ENCODE measurements at places on chromosomes 6 and 20.

DNA sequence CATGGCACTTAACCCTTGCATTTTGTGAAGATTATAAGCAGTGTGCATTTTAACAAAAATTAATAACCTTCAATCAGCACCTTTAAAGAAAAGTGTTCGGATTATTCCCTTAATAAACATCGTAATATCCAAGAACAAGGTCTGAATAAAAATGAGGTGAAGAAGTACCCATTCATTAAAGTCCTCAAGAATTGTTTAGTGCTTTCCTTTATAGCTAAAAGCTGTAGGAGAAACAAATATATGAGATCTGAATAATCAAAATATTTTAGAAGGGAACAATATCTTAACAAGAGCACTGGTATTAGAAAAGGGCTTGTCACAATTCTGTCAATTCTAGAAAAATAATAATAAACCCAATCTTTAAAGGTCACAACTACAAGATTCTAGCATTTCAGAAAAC lies 167.7 kb upstream of the SUPT3H start:
- no peak for DNase-seq

DNA sequence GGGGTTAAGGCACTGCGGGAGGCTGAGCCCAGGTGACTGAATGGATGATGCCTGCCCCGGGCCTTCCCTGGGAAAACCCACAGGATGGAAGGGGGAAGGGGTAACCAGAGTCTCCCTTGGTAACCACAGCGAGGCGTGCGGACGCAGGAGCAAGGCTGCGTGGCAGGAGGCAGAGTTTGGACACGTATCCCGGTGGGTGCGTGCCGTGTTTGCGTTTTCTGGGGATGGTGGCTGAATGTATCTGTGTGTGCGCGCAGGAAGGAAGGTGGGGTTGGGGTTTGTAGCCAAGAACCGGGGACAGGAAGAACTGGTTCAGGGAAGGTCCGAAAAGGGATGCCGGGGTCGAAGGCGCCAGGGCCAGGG lies 1.8 kb downstream of the MDGA1 start:
- DNase-seq = no peak

DNA sequence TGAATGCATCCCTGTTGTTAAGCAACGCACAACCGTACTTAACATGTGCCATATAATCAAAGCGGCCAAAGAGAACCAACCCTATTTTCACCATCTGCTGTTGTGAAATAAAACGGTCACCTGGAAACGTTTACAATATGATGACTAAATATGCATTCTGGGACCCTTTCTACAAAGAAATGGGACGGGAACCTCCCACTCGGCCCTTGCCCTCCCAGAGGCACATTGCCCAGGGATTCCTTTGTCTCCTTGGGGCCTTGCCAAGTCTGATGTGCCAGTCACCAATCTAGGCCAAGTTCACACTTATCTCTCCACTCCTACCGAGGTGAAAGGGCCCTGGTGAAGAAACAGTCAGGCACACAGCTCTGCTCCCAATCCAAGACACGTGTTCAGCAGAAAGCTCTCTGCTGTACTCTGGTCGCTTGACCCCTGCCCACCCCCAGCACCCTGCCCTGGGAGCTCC lies 427.4 kb upstream of the JARID2 start:
- no peak for DNase-seq

DNA sequence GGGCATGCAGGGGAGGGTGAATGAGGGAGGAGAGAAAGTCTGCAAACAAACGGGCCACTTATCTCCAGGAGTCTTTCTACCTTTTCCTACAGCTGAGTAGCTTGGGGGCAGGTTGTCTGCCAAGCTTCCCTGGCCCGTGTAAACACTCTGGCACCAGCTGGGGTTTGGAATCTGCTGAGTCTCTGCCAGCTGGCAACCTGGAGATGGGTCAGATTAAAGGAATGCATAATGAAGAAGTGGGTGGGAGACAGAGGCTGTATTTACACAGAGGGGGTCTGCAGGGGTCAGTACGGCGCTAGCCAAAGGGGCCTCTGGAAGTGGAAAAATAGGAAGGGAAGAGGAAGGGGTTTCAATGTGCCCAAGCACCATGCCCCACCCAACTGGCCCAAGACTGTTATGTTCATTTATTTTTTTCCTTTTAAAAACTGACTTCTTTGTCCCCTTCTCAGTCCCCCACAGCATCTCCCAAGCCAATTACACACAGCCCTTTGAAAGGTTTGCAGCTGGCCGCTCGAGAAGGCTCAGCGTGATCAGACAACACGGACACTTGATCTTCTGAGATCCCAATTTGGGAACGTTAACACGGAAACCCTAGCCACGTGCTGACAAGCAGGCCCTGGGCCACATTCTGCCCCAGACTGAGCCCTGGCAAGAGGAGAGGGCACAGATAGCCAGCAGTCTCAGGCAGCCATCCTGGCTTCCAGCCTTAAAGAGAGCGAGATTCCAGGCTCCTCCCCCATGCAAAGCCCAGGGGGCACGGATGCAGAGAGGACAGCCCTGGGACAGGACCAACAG lies 25.2 kb downstream of the TRAM2 start:
- peak; percentile 72 for DNase-seq

GRCh38 chr20:18005990-18006364 lies 37.2 kb downstream of the MGME1 start:
- DNase-seq = no peak

DNA sequence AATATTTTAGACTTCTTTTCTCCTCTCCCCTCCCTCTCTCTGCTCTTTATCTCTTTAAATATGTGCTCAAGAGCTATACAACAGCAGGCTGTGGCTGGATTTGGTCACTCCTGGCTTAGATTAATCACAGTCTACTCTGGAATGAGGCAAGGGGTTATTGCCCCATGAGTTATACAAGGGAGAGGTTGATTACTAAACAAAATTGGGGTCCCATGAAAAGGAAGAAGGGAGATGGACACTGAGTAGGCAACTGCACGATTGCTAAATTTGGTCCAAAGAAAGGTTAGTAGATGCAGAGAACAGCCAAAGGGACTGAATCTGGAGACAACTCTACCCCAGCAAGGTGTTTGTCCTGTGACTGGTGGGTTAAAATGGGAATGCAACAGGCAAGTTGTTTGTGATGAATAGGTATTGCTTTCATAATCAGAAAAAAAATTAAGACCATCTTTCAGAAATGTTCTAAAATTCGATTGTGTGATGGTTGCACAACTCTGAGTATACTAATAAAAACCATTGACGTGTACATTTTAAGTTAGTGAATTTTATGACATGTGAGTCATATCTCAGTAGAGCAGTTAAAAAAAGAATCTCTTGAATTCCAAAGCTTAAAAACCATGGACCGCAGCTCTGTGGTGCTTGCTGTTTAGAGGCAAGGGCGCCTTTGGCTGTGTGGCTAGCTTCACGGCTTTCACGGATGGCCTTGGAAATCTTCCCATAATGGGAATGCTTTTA lies 57.1 kb downstream of the KIZ start:
- DNase-seq = peak; percentile 39

DNA sequence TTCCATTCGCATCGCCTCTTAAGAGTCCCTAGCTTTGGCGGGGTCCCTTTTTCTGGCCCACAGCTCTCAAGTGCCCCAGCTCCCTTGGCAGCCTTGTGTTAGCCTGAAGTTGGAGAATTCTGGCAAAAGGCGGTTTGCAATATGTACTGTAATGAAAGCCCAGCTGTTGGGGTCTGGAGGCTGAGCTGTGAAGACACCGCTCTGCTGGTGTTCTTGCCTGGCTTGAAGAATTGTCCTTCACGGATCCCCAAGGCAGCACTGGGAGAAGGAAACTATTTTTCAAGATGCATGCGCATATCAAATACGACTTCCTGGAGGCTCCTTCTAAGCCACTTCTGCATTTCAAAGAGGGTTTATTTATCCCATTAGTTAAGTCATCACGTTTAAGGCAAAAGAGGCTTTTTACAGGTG lies 21.4 kb upstream of the CITED2 start:
- no peak for DNase-seq

DNA sequence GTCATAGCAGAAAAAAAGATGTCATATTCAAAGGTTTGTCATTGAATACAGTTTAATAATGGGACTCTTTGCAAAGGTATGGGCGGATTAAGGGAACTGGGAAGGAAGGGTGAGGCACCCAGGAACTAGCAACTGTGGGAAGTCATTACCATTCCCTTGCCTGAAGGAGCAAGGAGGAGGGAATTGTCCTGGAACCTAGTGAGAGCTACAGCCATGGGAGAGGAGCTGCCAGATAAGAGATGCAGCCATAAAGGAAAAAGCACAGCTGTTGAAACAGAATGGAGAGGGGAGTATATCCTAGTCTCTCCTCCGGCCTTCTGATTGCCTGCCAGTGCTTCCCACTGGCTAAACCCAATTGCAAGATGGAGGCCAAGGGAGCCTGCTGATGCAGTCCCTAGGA lies 250.6 kb downstream of the BCKDHB start:
- no peak for DNase-seq

GRCh38 chr20:301886-302848 lies 4.8 kb downstream of the ZCCHC3 start:
- DNase-seq = no peak

DNA sequence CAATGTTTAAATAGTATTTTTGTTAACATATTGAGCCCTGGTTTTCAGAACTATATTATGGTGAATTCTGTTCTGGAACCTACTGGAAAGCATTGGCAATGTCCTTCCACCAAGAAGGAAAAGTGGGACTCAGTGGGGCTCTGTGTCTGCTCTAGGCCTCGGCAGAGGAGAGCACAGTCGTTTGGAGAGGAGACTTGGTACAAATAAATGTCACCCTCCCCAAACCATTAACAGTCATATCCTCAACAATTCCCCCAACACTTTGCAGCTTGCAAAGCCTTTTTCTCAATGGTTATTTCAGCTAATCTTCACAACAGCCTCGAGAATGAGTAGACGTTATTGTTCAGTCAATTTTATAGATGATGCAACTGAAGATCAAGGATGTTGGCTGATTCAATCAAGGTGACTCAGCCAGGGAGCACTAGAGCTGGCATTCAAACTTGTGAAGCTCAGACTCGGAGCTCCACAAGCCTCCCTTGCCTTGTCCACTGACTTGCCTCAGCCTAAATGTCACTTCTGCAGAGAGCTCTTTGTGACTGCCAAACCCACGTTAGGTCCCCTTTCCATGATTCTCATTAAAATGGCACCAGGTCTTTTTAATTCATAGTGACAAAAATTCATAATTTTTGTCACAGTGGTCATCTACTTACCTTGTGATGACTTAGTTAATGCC lies 60.6 kb downstream of the TOX2 start:
- DNase-seq = peak; percentile 21

- no peak for DNase-seq
These were observed 27.5 kb upstream of the JARID2 start for GRCh38 chr6:15218401-15218800.

DNA sequence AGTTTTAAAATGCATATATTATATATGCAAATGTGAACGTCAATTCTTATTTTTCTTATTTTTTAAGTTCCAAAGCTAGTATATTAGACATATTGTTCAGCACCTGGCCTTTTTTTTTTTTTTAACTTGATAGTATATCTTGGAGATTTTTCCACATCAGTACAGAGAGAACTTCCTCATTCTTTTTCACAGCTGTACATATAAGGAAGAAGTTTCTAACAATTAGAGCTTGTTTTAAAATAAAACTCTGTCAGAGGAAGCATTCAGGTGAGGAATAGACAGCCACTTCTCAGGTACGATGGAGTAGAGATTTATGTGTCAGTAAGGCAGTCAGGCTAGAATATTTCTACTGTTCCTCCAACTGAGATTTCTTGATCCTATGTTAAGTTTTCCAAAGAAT lies 233.1 kb upstream of the SUPT3H start:
- DNase-seq = no peak

GRCh38 chr6:133512410-133513016 lies 271.4 kb downstream of the EYA4 start:
- no peak for DNase-seq

- no peak for DNase-seq
These were observed 7.8 kb upstream of the MTG2 start for GRCh38 chr20:62174870-62175624.

GRCh38 chr6:43629104-43629504 lies at the start of gene GTPBP2:
Gene GTPBP2 (minus strand): TSS chr6:43629264. CDS start chr6:43629162, 102 bp downstream.
- peak; percentile 97 for DNase-seq

GRCh38 chr6:170160628-170161611 lies 130.0 kb downstream of the DLL1 start:
- no peak for DNase-seq

- DNase-seq = no peak
These were observed 136.5 kb downstream of the BTBD9 start for GRCh38 chr6:38503032-38503773.

GRCh38 chr6:165770397-165771082 lies 107.5 kb upstream of the PDE10A start:
- no peak for DNase-seq

DNA sequence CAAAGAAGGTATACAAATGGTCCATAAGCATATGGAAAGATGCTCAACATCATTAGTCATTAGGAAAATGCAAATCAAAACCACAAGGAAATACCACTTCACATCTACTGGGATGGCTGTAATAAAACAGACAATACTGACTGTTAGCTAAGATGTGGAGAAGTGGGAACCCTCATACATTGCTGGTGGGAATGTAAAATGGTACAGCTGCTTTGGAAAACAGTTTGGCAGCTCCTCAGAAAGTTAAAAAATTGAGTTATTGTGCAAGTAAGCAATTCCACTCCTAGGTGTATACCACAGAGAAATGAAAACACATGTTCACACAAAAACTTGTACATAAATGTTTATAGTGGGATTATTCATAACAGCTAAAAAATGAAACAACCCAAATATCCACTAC lies 173.0 kb upstream of the JAG1 start:
- no peak for DNase-seq

GRCh38 chr6:107590378-107590777 lies 100.5 kb downstream of the SOBP start:
- no peak for DNase-seq

GRCh38 chr6:146679386-146679785 lies 80.6 kb downstream of the ADGB start:
- no peak for DNase-seq

GRCh38 chr6:145863988-145864616 lies 49.5 kb upstream of the FBXO30 start:
- DNase-seq = no peak

DNA sequence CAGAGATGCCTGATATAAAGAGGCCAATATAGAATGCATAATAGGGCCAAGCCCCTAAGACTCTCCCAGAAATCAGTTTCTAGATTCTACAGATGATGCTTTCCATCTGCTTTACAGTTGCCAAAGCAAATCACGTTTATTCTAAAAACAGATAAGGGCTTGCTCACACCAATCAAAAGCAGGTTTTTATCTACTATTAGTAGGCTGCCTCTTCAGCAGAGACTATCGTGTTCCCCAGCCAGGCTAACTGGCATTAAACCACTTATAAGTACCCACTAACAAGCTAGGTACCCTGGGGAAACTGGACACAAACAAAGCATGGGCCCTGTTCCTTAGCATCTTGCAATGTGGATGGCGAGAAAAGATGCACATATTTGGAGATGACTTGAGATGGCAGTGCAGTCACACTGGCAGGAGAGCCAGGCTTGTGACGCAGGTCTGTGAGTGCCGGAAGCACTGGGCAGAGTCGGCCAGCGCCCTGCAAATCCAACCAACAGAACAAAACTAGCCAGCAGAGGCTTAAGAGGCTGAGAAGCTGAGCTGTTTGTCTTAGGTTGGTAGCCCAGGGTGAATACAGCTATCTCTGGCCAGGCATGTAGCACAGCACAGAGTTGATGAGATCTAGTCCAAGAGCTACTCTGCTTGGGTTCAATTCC lies 73.4 kb downstream of the GFOD1 start:
- no peak for DNase-seq
